ENCODE measurements at places on chromosomes 2 and 18.

- DNase-seq = no peak
These were observed 78.6 kb downstream of the PTPRM start for GRCh38 chr18:7645756-7646155.

- no peak for DNase-seq
These were observed 9.5 kb downstream of the NFATC1 start for GRCh38 chr18:79405019-79405780.

DNA sequence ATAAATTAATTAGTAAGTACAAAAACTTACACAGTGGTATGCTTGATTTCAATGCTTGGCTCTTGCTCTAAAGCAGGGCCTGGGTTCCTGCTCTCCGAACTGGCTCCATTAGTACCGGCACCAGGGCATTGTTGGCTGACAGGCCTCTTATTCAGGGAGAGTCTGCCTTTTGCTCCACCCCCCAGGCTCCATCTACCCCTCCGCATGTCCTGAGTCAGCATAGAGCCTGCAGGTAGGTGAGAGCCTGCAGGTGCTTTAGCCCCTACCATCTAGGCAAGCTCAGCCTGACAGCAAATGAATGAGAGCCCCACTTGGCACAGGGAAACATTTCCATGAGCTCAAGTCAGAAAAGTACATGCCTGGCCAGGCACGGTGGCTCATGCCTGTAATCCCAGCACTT, 35.1 kb upstream of the EFHD1 start:
- no peak for DNase-seq

DNA sequence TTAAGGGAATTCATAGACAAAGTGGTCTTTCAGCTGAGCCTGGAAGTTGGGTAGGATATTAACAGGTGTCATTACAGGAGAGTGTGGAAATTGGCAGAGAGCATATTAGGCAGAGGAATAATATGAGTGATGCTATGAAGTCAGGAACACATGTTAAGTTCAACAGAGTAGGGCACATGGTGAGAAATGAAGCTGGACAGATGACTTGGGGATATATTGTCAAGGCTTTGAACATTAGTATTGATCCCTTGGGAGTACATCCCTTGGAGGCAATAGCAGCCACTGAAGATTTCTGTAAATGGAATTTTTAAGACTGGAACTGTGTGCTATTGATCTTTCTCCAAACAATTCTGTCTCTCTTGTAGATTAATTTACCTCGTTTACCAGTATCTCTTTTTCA, 170.7 kb downstream of the SCG2 start:
- no peak for DNase-seq

DNA sequence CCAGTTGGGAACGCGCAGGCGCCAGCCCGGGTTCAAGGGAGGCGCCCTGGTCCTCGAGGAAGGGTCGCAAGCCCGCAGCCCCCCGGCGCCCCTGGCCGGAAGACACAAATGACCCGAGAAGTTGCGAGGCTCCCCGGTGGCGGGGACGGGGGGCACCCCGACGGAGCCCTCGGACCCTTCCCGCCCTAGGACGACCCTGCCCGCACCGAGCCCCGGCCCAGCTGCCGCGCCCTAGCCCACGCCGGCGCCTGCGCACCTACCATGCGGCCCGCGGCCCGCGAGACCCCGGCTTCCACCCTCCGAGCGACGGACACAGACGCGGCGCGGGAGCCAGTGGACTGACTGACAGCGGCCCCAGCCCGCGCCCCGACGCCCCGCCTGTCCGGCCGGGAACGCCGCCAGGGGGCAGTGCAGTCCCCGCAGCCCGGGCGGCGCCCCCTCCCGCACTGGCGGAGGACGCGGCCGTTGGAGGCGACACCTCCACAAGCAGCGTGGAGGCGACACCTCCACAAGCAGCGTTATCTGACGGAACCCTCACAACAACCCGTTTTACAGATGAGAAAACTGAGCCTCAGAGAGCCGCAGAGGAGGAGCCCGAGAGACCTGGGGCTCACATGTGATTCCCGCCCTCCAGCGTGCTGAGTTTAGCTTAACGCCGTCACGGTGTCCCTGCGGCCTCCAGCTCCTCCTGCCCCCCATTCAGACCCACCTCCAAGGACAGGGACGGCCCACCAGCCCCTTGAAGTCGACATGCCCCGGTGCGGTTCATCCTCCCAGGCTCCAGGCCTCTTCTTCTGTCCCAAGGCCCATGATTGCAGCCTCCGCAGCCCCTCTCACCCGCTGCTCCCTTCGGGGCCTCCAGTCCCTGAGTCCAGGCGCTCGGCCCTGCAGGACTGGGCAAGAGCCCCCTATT, at the start of gene NMUR1:
NMUR1 (minus strand) TSS at position 347 of the 913 bp plus-strand sequence; CDS start at position 263, 84 bp downstream.
- DNase-seq = no peak

- no peak for DNase-seq
These were observed 14.5 kb upstream of the SEH1L start for GRCh38 chr18:12933327-12933726.

DNA sequence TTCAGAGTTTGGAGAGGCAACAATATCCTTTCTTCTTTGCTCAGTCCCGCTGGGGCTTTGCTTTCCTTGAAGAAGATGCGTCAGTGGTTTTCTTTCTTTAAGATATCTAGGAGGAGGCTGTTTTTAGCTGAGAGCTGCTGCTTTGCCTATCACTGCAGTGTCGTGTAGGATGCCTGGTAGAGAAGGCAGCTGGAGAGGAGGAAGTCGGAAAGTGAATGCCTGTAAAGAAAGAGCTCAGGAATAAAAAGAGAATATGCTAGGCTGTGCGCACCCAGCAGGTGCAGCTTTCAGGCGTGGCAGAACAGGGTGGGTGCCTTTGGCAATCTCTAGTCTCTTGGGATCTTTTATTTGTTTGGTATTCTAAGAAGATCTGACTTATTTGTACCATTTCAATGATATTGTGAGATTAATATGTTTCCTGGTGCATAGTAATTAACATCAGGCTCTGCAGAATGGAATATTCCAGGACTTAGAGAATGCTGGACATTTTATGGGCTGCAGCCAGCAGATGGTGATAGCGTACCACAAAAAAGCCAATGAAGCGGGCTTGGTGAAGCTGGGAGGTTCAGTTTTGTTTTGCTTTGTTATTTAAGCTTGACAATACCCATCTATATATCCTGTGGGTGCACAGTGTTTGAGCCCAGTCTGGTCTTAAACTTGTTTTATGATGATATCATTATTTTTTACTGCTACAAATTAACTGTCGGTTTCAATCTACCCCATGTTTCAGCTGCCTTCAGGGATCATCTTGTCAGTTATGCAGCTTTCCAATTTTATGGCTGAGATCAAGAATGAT, 34.9 kb downstream of the CAVIN2 start:
- peak; percentile 36 for DNase-seq
